ENCODE measurements at places on chromosomes 6 and 20.

DNA sequence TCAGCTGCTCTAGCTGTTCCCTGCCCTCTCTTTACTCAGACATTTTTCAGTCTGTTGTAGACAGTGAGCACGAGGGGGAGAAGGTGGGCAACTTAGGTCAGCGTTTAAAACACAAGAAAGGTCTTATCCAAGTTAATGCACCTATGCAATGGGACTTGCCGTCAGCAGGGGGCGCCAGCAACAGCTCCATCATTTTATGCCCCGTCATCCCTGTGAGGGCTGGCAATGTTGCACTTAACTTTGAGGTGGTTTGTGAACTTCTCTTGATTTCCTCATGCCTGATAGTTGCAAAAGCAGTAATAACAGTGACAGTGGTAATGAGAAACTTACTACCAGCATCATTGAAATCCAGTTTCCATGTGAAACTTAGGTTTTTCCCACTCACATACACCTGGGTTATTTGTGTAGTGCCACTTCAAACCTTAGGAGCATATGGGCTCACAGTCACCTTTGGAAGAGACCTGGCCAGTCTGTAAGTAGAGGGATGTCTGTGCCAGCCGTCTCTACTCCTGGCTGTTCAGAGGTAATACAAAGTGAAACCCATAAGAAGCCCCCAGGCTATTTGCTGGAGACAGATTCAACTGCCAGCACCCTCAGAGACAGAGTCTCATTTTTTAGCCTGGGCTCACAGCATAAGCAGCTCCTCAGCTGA, 44.9 kb upstream of the ID1 start:
- peak; percentile 90 for DNase-seq

GRCh38 chr20:44716309-44717106, 1.3 kb downstream of the CCN5 start:
- no peak for DNase-seq

DNA sequence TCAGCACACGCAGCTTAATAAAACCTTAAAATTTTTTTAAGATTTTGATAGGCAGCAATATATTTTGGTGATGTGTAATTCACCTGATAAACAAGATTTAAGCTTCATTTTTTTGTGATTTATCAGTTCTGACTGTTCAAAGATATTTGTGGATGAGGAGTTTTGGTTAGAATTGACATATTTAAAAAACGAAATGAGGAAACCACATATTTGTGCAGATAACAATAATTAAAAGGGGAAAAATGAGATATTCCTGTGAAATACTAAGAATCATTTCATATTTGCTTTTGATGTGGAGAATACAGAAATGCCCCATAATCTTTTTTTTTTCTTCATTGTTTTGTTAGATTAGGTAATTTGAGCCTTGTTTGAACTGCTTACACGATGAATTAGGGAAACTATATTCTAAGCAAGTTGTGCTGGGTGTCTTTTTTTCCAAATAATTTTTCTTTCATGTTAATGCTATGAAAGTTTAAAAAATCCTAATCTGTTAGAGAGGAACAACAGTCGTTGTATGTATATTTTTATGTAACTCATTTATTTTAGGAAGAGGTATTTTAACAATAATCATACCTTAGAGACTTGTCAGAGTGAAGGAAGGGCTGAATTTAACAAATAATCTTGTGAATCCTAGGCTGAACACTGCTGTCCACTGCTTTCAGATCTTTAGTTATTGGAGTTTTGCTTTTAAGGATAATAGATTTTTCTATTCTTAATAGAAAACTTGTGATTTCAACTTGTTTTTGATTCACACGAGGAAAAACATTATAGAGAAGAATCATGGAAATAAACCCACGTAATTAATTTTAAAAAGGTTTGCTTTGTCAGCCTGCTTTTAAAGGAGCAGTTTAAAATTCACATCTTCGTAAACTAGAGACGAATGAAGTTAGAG, 4.0 kb downstream of the ARID1B start:
- DNase-seq, result no peak

GRCh38 chr20:22924949-22925612, 110.0 kb upstream of the SSTR4 start:
- DNase-seq, result peak; percentile 10

GRCh38 chr6:122709922-122710512, 69.5 kb upstream of the FABP7 start:
- DNase-seq, result peak; percentile 84

- no peak for DNase-seq
Observed at GRCh38 chr6:34152042-34152524, 6.2 kb upstream of the GRM4 start.
